Right atrium auricular region (tissue), 2 donors: ENCODE measurements at places on chromosomes 13 and 19. TPM values are rescaled to one million over a fixed set of nuclear protein-coding genes. Genes with fewer than 3 reads are reported as not detected.

Gene EVI5L
- 14.2 TPM for total RNA-seq

Gene TMEM238
- total RNA-seq = 1.2 TPM

Gene MAP4K1
- 4.2 TPM for total RNA-seq

Gene CACNG7
- total RNA-seq = not detected

Gene SULT2A1
- not detected for total RNA-seq

Gene MRPL54
- total RNA-seq = 81.0 TPM

Gene TPTE2
- not detected for total RNA-seq

Gene NXNL1
- total RNA-seq = not detected

DNA sequence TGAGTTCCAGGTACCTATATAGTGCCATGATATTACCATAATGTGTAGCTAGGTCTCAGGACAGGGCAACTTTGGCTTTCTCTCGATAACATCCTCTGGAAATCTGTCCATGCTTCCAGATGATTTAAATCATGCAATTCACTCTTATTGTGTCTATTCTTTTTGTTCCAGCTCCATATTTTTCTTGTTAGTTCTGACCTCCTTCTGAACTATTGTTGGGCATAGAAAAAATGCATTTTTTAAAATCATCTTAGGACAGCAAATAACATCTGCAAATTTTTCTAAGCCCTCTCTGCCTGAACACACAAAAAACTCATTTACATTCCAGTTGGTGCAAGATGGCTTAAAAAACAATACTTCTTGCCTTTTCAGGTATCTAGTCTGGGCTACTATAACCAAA, 1561.0 kb upstream of the MIR17HG start:
- DNase-seq = no peak

- no peak for DNase-seq
Measured at GRCh38 chr19:54660306-54660705, 2.5 kb upstream of the LILRB4 start.

DNA sequence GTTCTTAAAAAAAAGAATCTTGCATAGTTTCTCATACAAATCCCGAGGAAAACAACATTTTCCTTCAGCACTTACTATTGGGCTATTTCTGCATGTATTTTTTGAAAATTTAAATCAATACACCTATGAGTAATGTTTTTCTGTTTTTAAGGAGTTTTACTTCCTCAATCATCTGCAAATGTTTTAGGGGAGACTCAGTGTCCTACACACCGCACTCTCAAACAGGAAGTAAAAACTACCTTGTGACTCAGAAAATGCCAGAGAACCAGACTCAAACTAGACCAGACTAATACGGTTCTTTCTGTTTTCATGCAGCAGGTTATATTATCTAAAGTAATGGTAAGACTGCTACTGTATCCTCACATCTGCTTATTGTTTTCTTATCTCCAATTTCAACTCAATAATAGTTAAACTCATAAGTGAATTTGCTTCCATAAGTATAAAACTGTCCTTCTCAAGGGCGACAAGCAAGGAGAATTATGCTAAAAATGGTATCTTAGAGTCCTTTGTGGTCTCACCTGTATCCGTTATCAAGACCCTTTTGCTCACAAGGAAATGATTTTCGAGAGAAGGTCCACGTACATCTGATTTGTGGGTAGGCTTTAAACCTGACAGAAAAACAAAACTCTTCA, 52.5 kb downstream of the FLT3 start:
- DNase-seq = no peak

GRCh38 chr13:113669755-113670341, 2.8 kb downstream of the GRK1 start:
- no peak for DNase-seq

DNA sequence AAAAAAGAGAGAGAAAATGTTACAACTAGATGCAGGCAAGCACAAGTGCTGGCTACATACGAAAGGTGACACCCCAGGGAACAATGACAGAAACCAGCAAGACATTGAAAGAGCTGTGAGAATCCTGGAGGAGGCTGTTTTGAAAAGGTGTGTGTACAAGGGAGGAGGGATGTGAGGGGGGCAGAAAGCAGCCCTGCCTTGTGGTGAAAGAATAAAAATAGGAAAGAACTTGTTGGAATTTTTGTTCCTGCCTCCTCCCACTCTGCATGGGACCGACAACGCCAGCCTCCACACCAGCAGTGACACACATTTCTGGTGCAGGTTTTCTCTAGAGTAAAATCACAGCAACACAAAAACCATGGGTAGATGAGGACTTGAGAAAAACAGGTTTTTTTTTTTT, 1258.6 kb downstream of the PCDH9 start:
- DNase-seq = no peak

DNA sequence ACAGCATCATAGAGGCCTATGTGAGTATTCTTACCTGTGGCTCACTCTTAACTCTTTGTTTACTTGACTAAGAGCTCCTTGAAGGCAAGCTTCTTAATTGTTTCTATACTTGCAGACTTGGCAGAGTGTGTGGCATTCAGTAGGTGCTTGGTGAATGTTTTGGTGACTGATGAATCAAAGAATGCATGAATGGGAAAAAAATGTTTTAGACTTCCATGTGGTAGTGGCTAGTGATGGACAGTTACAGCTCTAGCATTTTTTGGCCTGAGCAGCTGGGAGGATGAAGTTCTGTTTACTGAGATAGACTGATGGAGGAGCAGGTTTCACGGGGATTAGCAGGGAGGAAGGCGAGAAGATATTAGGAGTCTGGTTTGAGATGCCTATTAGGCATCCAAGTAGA, 13.6 kb downstream of the HAS1 start:
- no peak for DNase-seq

DNA sequence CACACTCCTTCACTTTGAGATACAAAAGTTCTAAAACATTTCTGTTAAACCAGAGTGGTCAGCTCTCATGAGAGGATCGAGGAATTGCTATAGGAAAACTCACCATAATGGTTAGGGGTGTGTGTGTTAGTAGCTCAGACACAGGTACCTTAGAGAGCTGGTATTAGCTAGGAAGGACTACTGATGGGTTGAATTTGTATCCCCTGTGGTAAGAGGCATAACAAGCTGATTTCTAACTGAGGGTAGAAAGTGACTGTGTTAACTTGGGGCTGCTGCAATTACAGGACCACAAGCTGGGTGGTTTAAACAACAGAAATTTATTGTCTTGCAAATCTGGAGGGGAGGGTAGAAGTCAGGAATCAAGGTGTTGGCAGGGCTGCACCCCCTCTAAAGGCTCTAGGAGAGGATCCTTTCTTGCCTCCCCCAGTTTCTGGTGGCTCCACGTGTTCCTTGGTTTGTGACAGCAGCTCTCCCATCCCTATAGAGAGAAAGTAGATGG, 17.4 kb downstream of the LEUTX start:
- no peak for DNase-seq

DNA sequence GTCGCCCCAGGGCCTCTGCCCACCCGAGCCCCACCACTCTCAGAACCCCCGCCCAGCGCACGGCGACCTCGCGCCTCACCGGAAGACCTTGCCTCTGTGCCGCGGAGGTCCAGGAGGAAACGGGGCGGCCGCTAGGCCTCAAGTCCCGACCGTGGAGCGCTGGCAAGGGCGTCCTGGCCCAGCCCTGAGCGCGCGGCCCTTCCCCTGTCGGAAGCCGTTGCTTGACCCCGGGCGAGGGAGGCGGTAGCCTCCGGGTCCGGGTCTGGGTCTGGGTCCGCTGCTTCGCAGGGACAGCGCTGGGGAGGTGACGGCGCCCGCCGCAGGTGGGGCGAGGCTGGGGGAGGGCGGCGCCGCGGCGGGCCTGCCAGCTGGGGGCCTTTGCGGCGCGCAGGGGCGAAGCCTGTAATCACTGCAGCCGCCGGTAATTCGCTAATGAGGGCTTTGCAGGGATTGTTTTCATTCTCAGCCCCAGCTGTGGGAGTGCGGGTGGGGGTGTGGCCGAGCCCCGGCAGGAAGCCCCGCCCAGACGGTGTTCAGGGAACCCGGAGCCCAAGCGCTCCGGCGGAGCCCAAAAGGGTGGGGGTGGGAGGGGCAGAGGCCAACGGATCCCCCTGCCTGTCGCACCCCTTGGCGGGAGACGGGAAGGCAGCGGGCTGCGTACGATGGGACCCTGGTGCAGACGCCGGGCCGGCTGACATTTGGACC, 8.6 kb downstream of the C19orf25 start:
- no peak for DNase-seq

DNA sequence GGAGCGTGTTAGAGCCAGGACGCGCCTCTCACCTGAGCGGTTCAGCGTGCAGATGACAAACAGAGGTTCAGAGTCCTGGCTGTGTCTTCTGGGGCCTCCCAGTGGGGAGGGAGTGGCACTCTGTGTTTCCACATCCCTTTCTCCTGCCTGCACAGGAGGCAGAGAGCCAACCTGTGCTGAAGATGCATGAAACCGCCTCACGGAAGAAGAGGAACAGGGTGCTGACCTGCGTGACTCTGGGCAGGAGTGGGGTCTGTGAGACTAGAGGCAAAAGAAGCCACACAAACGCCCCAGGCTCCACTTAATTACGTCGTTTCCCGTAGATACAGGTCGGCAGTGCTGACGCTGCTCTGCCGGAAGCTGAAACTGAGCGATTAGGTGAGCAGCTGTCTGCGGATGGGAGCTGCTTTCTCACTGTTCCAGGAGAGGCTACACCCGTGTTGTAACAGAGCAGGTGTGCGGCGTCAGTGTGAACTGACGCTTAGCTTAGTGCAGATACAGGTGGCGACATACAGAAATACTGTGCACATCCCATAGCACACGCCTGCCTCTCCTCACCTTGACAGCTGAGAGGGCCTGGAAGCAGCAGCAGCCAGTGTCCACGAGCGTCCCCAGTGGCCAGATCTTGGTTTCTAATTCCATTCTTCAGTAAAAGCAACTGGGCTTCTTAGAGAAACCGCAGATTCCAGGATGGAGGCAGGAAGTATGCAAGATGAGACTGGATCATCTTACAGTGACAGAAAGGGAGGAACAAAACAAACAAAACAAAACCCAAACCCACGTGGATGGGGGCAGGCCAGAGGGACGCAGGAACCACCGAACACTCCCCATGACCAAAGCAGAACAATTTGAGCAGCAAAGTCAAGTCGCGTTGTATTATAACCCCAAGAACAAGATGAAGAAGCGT, 37.7 kb upstream of the MCF2L start:
- DNase-seq = no peak

DNA sequence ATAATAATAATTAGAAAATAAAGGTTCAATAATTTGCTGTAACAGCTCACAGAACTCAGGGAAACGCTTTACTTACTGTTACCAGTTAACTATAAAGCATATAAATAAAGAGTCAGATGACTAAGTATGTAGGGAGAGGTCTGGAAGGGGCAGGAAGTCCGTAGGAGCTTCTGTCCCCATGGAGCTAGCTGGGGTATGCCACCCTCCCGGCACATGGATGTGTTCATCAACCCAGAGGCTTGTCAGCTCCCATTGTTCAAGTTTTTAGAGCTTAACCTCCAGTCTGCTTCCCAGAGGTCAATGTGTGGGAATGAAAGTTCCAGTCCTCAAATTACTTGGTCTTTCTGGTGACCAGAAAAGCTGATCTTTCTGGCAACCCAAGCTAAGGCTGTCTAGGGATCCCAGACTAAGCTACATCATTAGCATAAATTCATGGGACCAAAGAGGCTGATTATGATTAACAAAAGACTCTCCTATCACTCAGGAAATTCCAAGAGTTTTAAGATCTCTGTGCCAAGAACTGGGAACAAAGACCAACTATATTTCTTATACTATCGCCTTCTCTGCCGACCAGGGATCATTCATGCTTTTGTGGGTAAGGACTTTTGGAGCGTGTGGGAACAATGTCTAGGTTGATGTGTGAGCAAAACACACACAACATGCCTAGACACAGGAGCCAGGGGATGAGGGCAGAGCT, 31.7 kb upstream of the ZNF507 start:
- no peak for DNase-seq

DNA sequence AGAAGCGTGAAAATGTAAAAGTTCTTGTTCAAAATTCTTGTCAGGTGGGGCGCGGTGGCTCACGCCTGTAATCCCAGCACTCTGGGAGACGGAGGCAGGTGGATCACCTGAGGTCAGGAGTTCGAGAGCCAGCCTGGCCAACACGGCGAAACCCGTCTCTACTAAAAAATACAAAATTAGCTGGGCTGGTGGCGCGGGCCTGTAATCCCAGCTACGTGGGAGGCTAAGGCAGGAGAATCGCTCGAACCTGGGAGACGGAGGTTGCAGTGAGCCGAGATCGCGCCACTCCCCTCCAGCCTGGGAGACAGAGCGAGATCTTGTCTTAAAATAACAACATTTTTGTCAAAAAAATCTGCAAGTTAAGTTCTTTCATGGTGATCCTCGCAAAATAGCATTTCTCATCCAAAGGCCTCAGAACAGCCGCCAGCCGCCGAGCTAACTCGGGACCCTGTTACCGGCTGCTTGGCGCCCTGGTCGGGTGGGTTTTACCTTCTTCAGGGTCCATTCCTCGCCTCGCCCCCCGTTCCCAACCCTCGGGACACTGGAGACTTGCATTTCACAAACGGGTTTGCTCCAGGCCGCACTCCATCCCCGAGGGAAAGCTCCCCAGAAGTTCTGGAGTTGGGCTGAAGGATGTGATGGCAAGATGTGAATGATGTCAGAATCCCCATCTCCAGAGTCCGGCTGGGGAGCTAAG, 1.6 kb downstream of the LATS2 start:
- DNase-seq = no peak

DNA sequence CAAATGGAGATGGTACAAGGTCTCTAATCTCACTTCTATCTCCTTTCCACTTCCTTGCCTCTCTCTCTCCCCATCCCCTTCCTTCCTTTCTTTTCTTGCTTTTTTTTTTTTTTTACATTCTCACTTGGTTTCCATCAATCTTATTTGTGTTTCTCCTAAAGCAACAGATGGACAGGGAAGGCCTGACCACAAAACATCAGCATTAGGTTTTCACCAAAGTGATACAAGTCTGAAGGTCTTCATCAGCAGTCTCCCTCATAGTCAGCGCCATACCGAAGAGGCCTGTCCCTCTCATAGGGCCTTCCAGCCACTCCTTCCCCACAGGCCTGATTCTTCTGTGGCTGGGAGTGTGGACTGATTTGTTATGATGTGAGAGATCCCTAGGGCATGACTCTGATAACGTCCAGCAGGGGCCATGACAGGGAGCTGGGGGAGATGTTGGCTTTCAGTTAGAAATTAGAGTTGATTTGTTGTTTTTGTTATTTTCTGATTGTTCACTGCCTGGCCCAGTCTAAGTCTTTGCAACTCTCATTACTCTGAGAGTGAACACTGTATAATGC, 158.7 kb downstream of the SLC7A1 start:
- no peak for DNase-seq

DNA sequence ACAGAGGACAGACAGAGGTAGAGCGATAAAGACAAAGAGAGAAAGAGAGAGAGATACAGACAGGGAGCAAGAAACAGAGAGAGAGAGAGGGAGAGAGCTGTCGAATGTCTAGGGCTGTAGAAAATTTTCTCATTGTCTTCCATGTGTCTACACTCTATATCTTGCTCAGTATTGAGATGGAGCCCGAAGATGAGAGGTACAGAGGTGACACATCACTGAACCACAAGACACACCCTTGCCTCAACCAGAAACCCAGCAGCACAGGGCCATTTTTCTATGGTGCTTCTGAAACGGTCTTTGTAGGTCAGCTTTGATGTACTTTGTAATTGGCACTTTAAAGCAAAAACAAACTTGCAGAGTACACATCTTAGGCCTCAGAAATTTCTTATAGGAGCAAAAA, 111.9 kb downstream of the KL start:
- DNase-seq = no peak

GRCh38 chr13:59834801-59835200, 328.9 kb downstream of the DIAPH3 start:
- DNase-seq = no peak

GRCh38 chr13:80742033-80742432, 401.1 kb upstream of the SPRY2 start:
- DNase-seq = no peak

- DNase-seq = no peak
Measured at GRCh38 chr13:99056381-99057014, 78.6 kb upstream of the DOCK9 start.
